ENCODE measurements at places on chromosomes 1 and 21.

- no peak for DNase-seq
These were observed 14.3 kb upstream of the GPR52 start for GRCh38 chr1:174433451-174433850.

DNA sequence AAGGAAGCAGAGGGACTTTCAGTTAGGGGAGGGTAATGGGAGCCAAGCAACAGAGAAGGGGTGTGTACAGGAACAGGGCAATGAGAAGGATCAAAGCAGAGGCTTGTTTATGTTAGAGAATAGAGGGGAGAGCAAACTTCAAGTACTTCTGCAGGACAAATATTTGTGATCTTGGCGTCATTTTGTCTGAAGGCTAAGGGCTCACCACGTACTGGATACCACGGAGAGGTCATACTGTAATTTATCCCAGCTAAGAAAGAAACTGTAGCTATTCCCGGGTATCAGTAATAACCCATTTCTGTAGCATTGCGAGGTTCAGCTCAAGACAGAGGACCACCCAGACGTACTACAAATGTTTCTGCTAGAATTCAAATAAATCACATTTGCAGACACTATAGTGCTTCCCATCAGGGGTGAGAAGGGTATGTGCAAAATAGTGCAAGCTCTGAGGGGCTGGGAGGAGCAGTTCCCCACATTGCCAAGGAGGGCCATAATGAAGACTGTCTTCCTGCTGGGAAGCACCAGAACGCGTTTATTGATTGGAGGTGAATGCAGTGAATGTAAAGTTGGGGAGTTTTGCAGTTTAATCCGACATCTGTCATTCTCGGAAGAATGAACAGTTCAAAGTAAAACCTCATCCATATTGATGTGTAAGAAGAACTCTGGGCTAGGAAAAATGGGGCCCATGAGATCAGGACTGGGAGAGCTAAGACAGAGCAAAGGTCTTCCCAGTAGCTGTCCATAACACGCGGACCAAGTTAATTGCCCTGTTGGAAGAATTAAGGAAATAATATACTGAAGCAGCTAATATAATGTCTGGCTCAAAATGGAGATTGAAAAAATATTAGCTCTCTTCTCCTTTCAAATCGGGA lies 136.9 kb downstream of the RWDD3 start:
- DNase-seq: no peak

GRCh38 chr1:68293609-68294366 lies 61.5 kb upstream of the WLS start:
- DNase-seq: no peak

DNA sequence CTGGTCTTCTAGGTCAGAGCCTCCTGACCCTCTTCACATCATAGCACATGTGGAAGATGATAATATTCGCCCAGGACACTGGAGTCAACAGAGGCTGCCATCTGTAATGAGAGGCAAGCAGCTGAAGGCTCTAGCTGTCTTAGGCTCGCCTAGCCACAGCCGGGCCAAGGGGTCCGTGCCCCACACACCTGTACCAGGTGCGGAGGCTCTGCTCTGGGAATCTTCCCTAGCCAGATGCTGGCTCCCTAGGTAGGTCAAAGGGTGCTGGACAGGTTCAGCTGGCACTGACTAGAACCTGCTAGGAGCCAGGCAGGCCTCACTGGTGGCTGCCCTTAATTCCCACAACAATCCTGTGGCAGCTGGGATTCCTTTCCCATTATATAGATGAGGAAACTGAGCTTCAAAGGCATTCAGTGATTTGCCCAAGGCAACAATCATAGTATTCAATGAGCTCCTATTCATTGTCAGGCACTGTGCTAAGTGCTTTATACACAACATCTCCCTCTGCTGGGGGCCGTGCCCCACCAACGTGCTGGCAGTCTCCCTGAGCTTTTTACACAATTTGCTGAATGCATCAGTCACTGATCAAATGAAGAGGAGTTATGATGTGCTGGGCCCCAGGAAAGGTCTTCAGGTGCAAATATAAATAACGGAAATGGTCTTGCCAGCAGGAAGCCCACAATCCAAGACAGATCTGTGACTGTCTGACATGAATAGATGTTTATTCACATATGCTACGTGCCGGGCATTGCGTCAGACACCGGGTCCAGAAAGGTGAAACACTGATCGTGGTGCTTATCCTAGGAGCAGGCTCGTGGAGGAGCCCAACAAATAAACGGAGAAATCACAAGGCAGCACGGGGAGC lies 58.0 kb downstream of the DDX20 start:
- no peak for DNase-seq

DNA sequence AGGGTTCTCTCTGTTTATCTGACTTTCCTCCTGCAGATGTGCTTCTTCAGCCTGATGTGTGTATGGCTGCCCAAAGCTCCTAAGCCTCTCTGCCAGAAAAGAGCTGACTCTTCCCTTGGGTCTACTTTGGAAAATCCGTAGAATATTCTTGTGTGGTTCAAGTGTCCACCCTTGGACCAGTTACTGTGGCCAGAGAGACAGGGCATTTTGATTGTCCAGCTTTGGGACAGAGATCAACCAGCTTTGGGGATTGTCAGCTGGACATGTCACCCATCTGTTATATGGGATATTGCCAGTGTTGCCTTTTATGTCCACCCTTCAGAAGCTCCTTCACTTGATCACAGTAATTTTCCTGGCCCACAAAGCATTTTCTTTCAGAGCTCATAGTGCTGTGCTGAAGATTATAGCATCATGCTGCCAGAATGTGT lies 126.2 kb upstream of the L1TD1 start:
- DNase-seq: no peak

Measured in spleen (tissue), 13 donors.